ENCODE measurements at places on chromosomes 3 and 15.

DNA sequence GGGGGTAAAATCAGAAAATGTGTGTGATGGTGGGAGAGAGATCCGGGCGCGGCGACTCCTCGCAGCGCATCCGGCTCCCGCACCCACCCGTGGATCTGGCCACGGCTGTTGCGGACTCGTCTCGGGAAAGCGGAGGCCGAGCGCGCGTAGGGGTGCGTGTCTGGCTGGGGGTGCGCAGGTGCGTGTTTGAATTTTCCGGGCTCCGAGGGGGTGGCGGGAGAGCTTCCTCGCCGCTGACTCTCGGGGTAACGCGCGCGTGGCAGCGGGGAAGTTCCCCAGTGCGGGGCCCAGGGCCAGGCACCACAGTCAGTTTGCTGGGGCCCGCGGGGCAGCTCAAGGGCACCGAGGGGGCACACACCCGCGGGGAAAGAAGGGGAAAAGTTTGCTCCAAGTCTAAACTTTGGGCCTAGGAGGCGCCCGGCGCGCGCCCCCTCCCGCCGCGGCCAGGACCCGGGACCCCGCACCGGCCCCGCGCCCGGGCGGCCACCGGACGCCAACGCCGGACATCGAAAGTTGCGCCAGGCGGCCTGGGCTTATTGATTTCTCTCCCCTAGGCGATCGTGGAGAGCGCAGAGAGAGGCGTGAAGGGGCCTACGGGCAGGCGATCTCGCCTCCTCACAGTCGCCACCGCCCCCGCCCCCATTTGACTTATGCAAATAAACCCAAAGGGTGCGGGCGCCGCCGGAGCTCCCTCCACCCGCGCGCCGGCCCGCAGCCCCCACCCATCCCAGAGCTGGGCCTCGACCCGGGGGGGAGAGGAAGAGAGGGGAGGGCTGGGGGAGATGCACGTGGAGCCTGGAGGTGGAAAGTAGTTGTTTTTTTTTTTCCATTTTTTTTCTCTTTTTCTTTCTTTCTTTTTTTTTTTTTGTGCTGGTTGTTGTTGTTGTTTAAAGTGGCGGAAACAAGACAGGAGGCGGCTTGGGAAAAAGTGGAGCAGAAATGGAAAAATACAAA, 639 bp downstream of the FOXP1 start:
- DNase-seq: no peak

GRCh38 chr3:71163198-71163918, 420.2 kb downstream of the FOXP1 start:
- DNase-seq: no peak

DNA sequence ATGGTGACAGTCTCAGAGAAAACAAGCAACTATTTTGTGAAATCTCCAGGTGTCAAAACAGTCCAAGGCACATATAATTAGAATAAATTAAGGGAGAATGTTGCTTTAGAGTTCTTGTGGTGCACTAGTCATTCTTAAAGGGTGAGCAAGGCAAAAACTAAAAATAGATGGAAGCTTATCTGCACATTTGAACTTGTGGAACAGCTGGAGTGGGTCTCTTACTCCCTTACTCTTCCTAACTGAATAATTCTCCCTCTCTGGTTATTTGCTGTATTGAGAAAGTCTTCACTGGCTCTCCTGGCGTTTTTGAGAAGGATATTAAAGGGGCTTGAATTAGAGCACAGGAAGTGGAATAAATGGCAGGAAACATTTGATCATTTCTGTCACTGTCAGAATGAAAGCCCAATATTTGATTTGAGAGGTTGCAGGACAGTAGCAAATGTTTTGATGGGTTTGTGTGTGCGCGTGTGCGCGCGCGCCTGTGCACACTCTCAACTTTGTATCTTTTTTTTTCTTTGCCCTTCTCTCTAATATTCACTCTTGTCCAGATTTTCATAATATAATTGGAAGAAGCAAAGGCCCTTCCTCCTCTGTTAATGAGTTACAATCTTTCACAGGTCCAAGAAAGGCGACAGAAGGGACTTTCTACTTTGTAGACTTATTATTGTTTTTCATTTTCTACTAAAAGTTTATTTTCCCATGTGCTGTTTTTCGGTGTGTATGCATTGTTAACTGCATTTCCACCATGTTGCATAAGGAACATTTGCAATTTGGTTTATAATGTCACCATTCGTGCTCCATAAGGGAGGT, 40.9 kb downstream of the AKAP13 start:
- no peak for DNase-seq

GRCh38 chr15:35850284-35850683, 304.3 kb upstream of the DPH6 start:
- no peak for DNase-seq

DNA sequence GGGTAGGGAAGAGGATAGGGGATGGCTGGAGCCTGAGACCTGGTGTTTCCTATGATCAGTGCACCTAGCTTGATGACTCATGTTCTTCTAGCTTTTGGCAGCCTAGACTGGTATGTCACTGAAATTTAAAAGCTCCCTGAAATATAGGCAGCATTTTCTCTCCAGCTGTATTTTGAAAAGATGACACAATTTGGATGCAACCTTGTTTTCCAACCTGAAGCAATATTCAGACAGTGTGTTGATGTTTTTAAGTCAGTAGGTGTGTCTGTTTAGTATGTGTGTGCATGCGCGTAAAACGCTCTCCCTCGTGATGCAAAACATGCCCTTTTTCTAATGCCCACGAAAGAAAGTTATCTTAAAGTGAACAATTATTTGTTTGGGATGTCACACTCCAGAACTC, 58.5 kb downstream of the RPL22L1 start:
- DNase-seq: no peak

DNA sequence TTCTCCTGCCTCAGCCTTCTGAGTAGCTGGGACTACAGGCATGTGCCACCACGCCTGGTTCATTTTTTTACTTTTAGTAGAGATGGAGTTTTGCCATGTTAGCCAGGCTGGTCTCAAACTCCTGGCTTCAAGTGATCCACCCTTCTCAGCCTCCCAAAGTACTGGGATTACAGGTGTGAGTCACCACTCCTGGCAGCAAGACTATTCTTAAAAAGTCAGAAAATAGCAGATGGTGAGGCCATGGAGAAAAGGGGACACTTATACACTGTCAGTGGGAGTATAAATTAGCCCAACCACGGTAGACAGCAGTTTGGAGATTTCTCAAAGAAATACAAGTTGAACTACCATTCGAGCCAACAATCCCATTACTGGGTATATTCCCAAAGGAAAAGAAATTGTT, 603.3 kb upstream of the TBL1XR1 start:
- no peak for DNase-seq

All from stimulated activated CD4-positive, alpha-beta T cell treated with anti-CD3 and anti-CD28 coated beads, Interleukin-1b, Interleukin-23, amount 100 ng/mL, for 1 hour (primary cell).